PC-9 (cell line): ENCODE measurements at places on chromosomes 6 and 20. TPM values are rescaled to one million over a fixed set of nuclear protein-coding genes. Genes with fewer than 3 reads are reported as not detected.

GRCh38 chr6:57226221-57226620 lies 4.1 kb upstream of the RAB23 start:
- DNase-seq, result no peak
- H3K27me3 ChIP-seq, result no peaks in the 10 kb centered on the region
- H3K36me3 ChIP-seq, result no peaks in the 10 kb centered on the region

SPTLC3 gene
- 8.5 and 10.7 TPM in 2 replicates for total RNA-seq

DNA sequence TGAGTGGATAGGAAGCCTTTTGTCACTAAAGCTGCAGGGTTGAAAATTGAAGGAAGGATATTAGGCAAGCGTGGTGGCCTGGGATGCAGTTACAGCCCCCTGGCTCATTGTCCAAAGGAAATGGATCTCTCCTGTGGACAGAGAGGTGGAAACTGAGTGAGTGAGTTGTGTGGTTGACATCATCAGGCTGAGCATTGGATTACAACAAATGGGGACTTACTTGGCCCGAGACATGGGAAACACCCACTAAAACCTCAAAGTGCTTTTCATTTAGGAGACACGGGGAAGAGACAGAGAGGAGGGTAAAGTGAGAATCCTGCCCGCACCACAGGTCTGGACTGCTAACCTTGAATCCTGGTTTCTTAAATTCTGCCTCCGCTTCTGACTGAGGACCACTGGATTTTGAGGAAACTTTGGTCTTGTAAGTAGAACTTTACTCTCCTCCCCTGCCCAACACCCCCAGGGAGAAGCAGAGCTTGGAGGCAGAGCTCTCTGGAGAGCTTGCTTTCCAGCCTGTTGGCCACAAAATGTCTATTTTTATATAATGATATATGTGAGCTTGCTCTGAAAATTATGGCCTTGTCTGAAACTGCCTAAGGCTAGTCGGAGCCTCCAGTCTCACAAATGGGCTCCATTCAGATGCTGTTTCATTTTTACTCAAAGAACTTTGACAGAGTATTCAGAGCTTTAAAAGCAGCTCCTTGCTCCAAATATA lies at the start of gene PKIG:
TSS of gene PKIG (plus strand) at position 269 of the 715 bp plus-strand sequence. CDS start 31,978 bp downstream, outside the sequence.
- no peaks in the 10 kb centered on the region for H3K36me3 ChIP-seq
- no peaks in the 10 kb centered on the region for H3K27me3 ChIP-seq
- H3K4me1 ChIP-seq, result 0 out of 2 replicates have a peak, but pooled peaks cover 4% of the 10 kb centered on the region
- H3K4me3 ChIP-seq, result no peak within 1 kb of the TSS
- DNase-seq, result no peak
- H3K27ac ChIP-seq, result no peak within 1 kb of the TSS

GRCh38 chr20:3712279-3712873 lies at the start of gene SIGLEC1:
Gene SIGLEC1 (minus strand): TSS chr20:3712600. CDS start chr20:3707128, 5,472 bp downstream.
- H3K27me3 ChIP-seq, result no peaks in the 10 kb centered on the region
- H3K27ac ChIP-seq, result no peak within 1 kb of the TSS
- no peaks in the 10 kb centered on the region for H3K4me1 ChIP-seq
- H3K4me3 ChIP-seq, result no peak within 1 kb of the TSS
- no peaks in the 10 kb centered on the region for H3K36me3 ChIP-seq
- no peak for DNase-seq

DNA sequence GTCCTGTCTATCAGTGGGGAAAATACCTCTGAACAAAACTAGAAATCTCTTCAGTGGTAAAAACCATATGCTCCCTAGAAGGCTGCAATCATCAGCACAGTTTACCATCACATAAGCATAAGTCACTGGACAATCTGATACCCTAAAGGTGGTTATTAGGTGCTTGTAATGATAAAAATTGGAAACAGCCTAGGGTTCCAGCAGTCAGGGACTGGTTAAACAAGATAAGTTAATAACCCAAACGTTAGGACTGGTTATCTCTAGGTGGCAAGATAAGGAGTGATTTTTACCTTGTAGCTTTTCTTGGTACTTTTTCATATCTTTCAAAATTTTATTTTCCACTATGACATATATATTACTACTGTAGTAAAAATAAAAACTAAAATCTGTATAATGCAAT lies 11.0 kb downstream of the ECI2 start:
- peaks cover 23% of the 10 kb centered on the region for H3K4me1 ChIP-seq
- H3K4me3 ChIP-seq, result no peak overlapping the region
- no peak overlapping the region for H3K27ac ChIP-seq
- no peak for DNase-seq
- no peaks in the 10 kb centered on the region for H3K27me3 ChIP-seq

GRCh38 chr6:66376001-66376400 lies 669.0 kb upstream of the EYS start:
- H3K27me3 ChIP-seq, result no peaks in the 10 kb centered on the region
- no peak overlapping the region for H3K4me3 ChIP-seq
- H3K27ac ChIP-seq, result no peak overlapping the region
- H3K36me3 ChIP-seq, result no peaks in the 10 kb centered on the region

GRCh38 chr6:157574851-157575424 lies 193.9 kb downstream of the ZDHHC14 start:
- peaks cover 13% of the 10 kb centered on the region for H3K4me1 ChIP-seq
- H3K27ac ChIP-seq, result no peak overlapping the region
- H3K4me3 ChIP-seq, result no peak overlapping the region
- H3K27me3 ChIP-seq, result no peaks in the 10 kb centered on the region
- no peaks in the 10 kb centered on the region for H3K36me3 ChIP-seq

DNA sequence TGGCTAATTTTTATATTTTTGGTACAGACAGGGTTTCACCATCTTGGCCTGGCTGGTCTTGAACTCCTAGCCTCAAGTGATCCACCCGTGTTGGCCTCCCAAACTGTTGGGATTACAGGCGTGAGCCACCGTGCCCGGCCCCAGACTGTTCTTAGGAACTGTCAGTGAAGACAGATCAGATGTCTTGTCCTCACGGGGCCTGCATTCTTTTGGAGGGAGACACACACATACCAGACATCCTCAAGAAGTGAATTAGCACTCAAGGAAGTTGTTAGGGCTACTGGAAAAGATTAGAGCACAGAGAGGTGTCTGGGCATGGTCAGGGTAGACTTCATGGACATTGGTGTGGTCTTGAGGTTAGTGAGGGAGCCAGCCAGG lies 10.3 kb upstream of the LPIN3 start:
- H3K4me3 ChIP-seq, result no peak overlapping the region
- no peaks in the 10 kb centered on the region for H3K27me3 ChIP-seq
- no peak overlapping the region for H3K27ac ChIP-seq
- no peaks in the 10 kb centered on the region for H3K36me3 ChIP-seq
